Left renal pelvis (tissue), 4 donors: ENCODE measurements at places on chromosomes 6 and 20.

DNA sequence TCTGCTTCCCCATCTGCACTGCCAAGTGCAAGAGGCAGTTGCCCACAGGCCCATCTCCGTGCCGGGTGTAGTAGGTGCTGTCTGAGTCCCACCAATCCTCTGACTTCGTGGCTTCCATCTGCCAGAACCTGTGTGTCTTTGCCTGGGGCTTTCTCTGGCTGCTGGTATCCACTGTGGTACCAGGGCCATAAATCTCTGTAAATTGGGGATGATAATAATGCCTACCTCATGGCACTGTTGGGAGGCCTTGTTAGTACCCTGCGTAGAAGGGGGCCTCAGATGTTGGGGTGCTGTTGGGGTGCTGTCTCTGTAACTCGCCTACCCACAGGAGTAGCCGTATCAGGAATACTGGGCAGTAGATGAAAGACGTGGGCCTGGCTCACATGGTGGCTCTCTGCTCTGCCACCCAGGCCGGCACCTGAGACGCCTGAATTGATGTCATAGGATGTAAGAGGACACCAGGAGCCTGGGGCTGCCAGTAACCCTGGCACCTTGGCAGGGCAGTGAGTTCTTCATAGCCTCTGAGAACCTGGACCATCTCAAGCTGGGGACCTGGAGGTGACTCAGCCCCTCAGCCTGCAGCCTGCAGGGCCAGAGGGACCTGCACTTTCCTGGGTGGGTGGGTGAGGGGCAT, 94.1 kb upstream of the RNF24 start:
- DNase-seq = no peak

- no peak for DNase-seq
Measured at GRCh38 chr20:1588533-1589460, 31.0 kb downstream of the SIRPB1 start.

DNA sequence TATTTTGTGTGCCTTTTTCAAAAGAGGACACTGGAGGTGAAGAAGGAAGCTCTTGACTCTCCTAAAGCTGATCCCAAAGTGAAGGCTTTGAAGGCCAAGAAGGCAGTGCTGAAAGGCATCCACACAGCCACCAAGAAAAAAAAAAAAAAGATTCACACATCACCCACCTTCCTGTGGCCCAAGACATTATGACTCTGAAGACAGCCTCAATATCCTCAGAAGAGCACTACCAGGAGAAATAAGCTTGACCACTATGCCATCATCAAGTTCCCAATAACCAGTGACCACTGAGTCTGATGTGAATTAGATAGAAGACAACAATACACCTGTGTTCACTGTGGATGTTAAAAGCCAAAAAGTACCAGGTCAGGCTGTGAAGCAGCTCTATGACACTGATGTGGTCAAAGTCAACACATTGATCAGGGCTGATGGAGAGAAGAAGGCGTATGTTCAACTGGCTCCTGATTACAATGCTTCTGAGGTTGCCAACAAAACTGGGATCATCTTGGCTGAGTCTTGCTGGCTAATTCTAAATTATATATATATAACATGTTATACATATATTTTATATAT, 59.4 kb downstream of the PLCG1 start:
- no peak for DNase-seq

GRCh38 chr6:17354700-17355403, 38.5 kb upstream of the CAP2 start:
- no peak for DNase-seq

- no peak for DNase-seq
Measured at GRCh38 chr6:25452031-25452430, 172.9 kb downstream of the CARMIL1 start.

- no peak for DNase-seq
Measured at GRCh38 chr6:10621213-10621612, 73.2 kb downstream of the C6orf52 start.

- DNase-seq = no peak
Measured at GRCh38 chr6:156791320-156791850, 14.2 kb downstream of the ARID1B start.

- DNase-seq = no peak
Measured at GRCh38 chr6:30091577-30092381, 16.2 kb upstream of the RNF39 start.

GRCh38 chr6:56806368-56806767, 148.5 kb upstream of the BEND6 start:
- DNase-seq = no peak

- DNase-seq = no peak
Measured at GRCh38 chr6:47134476-47135189, 92.5 kb upstream of the ADGRF1 start.

GRCh38 chr6:167013067-167013466, 13.9 kb downstream of the CEP43 start:
- DNase-seq = no peak
